ENCODE measurements at places on chromosomes 4 and X.

DNA sequence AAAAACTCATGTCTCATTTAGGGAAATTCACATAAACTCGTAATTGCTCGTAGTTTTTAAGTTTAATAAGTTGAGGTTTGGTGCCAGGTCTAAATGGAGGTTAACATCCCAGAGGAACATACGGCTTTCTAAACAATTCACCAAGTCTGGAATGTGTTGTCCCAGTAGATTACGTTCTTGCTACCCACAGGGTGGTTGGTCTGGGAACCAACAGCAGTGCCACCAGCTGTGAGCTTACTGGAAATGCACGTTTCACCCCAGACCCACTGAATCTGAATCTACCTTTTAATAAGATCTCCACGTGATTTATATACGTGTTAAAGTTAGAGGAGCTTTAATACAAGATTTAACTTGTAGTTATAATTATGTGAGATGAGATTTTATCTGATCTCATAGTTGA, 134.3 kb downstream of the BMPR1B start:
- no peak for DNase-seq

DNA sequence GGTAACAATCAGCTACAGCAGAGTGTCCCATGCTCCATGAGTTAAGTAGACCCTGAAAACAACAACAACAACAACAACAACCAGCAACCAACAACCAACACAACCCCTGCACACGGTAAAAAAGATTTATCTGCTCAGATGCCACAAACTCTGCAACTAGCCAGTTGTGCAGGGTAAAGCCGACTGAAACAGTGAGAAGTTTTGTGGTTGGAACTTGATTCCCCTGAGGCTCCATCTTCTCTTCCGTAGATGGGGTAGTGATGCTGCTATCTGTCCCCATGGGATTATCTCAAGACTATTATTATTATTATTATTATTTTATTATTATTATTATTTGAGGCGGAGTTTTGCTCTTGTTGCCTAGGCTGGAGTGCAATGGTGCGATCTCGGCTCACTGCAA, 50.6 kb upstream of the RAPGEF2 start:
- no peak for DNase-seq

GRCh38 chrX:153495903-153496589, 1.3 kb downstream of the BGN start:
- DNase-seq = no peak

DNA sequence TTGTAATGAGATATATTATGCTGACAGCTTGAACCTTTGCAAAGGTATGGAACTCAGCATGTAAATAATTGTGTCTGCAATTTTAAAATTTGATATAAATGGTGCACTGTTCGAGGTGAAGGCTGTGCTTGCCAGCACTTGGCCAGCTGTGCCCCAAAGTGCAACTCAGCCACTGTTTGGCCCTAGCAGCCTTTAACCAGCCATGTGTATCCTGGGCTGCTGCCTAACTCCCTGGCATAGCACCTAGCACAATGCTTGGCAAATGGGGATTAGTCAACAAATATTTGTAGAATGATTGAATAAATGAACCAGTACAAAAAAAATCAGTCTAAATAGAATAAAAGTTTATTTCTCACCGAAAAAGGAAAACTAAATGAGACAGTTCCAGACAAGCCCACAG, 83.8 kb upstream of the ZIC3 start:
- DNase-seq = no peak

All from foreskin melanocyte (primary cell).